GM12891 (cell line): ENCODE measurements at places on chromosomes 3 and 15.
A peak's percentile ranks its signal among the peaks of the same experiment; 100 is the strongest.

DNA sequence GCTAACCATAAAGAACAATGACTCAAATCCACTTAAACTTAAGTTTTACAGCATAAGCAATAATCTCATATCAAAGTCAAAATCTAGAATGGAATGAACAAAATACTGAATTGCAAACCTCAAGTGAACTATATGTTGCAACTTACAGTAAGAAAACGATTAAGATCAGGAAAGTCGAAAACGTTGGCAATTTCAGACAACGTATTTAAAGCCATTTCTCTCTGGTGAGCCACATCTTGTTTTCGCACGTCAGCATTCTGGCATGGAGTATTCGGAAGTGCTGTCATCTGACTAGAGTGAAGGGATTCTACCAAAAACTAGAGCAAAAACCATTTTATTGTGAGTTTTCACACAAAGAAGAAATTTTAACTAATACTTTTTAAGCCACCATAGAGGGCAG lies 28.5 kb downstream of the ATR start:
- DNase-seq: no peak

DNA sequence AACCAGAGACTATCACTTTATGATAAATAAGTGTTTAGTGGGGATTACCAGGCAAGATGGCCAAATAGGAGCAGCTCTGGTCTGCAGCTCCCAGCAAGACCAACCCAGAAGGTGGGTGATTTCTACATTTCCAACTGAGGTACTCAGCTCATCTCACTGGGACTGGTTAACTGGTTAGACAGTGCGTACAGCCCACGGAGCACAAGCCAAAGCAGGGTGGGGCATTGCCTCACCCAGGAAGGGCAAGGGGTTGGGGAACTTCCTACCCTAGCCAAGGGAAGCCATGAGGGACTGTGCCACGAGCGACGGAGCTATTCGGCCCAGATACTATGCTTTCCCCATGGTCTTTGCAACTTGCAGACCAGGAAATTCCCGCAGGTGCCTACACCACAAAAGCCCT lies 171.0 kb downstream of the CTNNB1 start:
- no peak for DNase-seq

GRCh38 chr3:137694836-137695235 lies 69.3 kb upstream of the SOX14 start:
- DNase-seq: no peak

DNA sequence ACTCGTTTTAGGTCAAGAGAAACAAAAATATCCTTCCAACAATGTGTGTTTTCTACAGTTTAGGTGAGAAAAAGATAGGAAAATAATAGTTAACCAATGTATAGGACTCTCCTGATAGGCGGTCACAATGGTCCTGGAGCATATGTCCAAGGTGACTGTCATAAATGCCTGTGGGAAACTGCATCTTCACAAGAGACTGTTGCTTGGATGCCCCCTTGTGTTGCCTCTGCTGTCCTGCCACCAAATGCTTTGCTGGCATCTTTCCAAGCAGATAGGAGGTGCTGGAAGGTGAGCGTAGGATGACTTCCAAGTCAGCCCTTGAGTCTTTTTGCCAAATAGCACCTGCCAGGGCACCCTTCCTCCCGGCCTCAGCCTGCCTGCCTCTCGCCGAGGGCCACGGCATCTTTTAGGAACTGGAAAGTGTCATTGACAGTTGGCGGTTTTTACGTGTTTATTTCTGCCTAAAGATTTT lies 24.1 kb upstream of the SACM1L start:
- DNase-seq: no peak

DNA sequence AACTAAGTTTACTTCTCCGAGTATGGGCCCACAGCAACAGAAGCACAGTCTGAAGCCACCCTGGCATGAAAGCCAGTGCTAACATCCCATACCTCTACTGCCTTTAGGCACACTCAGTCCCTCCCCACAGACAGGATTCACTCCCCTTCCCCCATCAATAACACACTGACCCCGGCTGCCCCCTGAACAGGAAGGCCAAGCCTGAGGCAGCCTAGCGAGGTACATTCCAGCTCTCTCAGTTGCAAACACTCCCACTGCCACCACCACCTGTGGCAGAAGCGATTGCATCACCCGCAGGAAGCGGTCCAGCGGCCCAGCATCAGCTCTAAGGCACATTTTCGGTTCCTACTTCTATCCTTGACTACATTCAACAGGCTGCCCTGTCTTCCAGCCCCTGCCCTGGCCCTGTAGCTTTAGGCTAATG lies 7.0 kb upstream of the BMF start:
- DNase-seq: peak; percentile 56

GRCh38 chr15:60735559-60736047 lies 256.7 kb upstream of the ICE2 start:
- no peak for DNase-seq

DNA sequence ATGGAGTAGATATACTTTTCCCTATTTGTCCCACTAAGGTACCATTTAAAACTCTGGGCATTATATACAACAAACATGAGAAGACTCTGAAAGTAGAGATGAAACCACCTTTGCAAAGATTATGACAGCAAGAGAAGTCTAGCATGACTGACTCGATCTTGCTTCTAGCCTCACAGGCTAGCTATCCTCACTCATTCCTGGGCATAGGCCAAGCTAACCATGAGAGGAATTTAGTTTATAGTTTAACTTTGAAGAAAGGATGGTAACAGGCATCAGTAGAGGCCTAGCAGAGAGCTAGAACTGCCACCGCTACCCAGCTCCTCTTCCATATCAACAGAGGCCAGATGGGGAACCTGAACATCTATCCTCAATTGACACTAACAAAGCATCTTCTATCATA lies 63.5 kb upstream of the FSIP1 start:
- DNase-seq: no peak

DNA sequence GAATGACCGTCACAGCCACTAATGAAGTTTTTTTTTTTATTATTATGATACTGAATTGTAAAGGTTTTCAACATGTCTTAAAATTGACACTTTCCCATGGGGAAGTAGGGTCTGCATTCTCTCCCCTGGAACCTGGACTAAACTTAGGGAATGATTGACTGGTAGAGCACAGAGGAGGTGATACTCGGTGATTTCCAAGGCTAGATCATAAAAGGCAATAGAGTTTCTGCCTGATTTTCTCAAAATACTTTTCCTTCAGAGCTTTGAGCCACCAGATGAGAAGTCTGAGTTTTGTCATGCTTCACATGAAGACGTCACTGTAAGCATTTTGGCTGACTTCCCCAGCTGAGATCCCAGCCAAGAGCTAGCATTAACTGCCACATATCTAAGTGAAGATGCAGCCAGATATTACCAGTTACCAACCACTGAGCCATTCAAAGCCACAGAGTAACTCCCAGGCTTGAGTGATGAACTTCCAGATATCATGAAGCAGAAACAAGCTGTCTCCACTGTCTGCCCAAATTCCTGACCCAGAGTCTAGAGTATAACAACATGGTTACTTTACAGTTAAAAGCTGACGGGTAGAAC lies 105.8 kb downstream of the LSAMP start:
- DNase-seq: no peak

DNA sequence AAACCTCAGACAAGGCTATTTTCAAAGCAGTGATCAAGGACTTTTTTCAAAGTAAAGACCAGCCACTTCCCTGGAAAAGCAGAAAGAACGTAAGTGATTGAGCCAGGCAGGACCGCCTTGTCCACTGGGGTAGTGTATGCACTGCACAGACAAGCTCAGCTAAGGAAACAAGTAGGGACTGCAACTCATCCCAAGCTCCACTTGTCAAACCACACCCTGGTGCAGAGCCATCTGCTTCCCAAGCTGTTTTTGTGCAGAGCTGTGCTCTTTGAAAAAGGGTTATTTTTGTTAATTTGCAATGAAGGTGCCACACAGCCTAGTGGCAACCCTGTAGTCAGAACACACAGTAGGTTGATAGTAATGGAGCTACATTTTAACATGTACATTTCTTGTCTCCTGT lies 193.3 kb downstream of the ADAMTS9 start:
- no peak for DNase-seq

GRCh38 chr3:34869696-34870095 lies 769.6 kb upstream of the ARPP21 start:
- DNase-seq: no peak

GRCh38 chr3:187292181-187292580 lies 644 bp upstream of the MASP1 start:
- DNase-seq: no peak

- DNase-seq: no peak
Measured at GRCh38 chr15:91214675-91215590, 114.9 kb downstream of the SV2B start.
